Activated CD8-positive, alpha-beta T cell treated with anti-CD3 and anti-CD28 coated beads for 36 hours (primary cell): ENCODE measurements at places on chromosomes 2 and 18. TPM values are rescaled to one million over a fixed set of nuclear protein-coding genes. Genes with fewer than 3 reads are reported as not detected.

SLC38A11 gene
- not detected for total RNA-seq

COL4A4 gene
- total RNA-seq = not detected

CROCC2 gene
- total RNA-seq = not detected

DRC1 gene
- total RNA-seq = not detected

- H3K4me1 ChIP-seq = no peaks in the 10 kb centered on the region
- DNase-seq = no peak
- H3K36me3 ChIP-seq = no peaks in the 10 kb centered on the region
- H3K27ac ChIP-seq = no peak overlapping the region
- H3K27me3 ChIP-seq = no peaks in the 10 kb centered on the region
- no peak overlapping the region for H3K4me3 ChIP-seq
These were observed 282.0 kb upstream of the REV1 start for GRCh38 chr2:99771681-99772333.

DNA sequence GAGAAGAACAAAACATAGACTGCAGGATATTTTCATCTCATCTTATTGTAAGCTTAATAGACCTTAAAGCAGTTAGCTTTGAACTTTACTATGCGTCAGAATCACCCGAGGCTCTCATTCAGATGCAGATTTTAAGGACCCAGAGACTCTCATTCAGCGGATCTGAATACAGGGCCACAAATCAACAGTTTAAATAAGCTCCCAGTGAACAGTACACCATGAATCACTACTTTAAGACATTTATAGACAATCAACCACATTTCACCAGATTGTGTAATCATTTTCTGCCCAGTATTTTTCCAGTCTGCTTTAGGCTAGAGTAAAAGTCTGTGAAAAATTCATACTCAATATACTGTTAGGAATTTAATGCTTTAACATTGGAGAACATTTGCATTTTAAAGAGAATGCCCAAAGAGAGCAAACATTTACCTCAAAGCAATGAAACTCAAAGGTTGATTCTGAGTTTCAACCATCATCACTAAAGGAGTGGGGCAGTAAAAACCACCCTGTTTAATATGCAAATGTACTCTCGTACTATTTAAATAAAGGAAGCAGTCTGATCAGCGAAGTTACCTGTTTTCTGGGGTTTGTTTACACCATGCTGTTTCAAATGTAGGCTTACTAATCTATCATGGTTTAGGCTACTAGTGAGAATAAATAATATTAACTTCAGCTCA lies 11.0 kb upstream of the ALPK2 start:
- no peaks in the 10 kb centered on the region for H3K36me3 ChIP-seq
- DNase-seq = no peak
- H3K4me1 ChIP-seq = peaks cover 19% of the 10 kb centered on the region

- H3K27ac ChIP-seq = no peak overlapping the region
- no peaks in the 10 kb centered on the region for H3K36me3 ChIP-seq
- H3K4me1 ChIP-seq = no peaks in the 10 kb centered on the region
- H3K4me3 ChIP-seq = no peak overlapping the region
- no peak for DNase-seq
These were observed 5.5 kb downstream of the AOX1 start for GRCh38 chr2:200591308-200591707.

- H3K27ac ChIP-seq = peak overlapping the region; percentile 95
- peaks cover 42% of the 10 kb centered on the region for H3K36me3 ChIP-seq
- peak; percentile 91 for DNase-seq
- H3K4me1 ChIP-seq = peaks cover 60% of the 10 kb centered on the region
These were observed 786 bp downstream of the TET3 start for GRCh38 chr2:73985308-73986084.
